Cortex of kidney (tissue), 1 donor: ENCODE measurements at places on chromosomes 3 and 15.

DNA sequence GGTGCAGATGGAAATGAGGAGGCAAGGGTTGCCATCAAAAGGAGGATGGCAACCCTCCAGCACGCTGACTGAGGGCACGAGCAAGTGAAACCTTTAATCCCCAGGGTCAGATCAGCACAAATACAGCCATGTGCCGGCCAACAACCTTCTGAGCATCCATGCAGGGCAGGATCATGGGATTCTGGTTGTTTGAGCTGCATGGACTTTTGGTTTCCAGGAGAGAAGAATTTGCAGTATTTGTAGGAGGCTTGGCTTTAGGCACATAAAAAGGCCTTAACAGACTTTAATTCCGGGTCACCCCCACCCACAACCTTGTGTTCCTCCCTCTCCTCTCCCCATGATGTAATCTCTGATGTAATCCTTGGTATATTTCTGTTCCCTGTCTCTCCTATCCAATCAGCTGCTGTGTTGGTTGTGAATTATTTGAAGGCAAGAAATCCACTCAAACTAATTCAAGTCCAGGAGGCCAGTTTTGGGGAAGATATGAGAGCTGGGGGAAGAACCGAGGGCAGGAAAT lies 254.3 kb downstream of the SHQ1 start:
- DNase-seq: no peak

GRCh38 chr3:52345521-52346109 lies 29.5 kb downstream of the DNAH1 start:
- DNase-seq: no peak

DNA sequence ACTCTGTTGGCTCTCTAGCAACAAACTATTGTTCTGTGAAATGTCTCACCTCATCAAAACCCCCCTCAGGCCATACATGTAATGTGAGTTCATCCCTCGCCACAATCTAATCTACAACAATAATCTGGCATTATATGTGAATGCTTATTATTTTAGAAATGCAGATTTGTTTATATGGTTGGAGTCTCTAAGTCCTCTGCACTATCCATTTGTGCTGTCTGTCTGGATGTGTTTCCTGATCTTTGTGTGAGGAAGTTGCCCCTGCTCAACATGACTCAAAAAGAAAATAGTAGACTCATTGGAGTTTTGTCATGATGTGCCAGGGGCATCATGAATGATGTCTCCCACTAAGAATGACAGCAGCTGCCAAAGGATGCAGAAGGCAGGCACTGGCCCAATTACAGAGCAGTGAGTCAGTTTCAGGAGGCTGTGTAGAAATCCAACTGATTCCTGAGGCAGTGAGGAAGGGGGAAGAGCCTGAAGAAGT lies 161.6 kb upstream of the PDZRN3 start:
- DNase-seq: no peak

DNA sequence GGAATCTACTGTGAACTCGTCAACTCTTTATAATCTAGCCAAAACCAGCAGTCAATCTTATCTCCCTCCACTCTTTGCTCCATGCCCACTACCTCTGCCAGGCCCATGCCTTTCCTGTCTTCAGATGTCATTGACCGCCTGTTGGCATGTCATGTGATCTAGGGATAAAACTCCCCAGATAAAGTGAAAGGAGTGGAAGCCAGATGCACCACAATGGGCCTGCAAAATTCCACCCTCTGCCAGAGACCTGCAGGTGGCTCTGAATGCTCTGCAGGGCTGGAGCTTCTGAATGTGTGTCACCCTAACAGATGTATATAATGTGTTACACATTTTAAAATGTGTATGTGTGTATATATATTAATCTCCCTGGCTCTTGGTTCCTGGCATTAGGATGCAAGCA lies 2.3 kb upstream of the CCR3 start:
- DNase-seq: no peak

DNA sequence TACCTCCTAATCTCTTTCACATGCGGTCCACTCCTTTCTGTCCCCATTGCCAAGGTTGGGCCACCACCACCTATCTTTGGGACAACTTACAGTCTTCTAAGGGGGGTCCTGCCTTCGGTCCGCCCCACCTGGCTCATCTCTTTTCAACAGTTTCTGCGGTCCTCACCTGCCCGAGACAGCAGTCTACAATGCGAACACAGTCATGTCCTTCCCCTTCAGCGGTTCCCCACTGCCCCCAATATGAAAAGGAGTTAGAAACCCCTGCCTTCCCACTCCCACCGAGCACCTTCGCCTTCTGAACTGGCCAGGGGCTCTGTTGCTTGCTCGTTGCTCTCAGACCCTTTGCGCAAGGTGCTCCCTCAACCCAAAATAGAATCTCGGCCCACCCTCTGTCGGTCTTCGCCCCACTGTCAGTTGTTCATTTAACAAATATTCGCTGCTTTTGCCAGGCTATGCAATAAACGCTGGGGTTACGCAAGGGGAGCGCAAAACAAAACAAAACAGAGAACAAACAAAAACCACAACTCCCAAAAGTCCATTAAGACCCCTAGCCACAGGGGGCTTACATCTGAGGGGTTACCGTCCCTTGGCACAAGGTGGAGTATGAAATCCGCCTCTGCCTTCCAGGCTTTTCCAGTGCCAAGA lies 611 bp upstream of the FANCI start:
- no peak for DNase-seq
